ENCODE measurements at places on chromosomes 7 and 10.

DNA sequence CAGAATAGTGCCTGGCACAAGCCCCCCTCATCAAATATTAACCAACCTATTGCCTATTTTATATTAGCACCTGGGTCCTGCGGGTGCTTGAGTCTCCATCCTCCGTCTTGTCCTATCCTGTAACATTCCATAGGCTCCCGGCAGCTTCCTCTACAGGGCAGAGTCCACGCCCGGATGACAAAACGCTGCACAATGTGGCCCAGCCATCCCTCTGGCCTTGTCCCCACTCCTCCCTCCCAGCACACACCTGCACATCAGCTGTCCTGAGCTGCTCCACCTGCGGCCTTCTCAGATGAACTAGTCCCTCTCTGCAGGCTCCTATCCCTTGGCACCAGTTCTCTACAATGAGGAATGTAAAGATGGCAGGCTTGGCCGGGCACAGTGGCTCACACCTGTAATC is 153.5 kb upstream of the PDE1C start:
- DNase-seq, result peak; percentile 56

GRCh38 chr10:47098964-47099363 is 187.7 kb downstream of the PTPN20 start:
- DNase-seq, result no peak

DNA sequence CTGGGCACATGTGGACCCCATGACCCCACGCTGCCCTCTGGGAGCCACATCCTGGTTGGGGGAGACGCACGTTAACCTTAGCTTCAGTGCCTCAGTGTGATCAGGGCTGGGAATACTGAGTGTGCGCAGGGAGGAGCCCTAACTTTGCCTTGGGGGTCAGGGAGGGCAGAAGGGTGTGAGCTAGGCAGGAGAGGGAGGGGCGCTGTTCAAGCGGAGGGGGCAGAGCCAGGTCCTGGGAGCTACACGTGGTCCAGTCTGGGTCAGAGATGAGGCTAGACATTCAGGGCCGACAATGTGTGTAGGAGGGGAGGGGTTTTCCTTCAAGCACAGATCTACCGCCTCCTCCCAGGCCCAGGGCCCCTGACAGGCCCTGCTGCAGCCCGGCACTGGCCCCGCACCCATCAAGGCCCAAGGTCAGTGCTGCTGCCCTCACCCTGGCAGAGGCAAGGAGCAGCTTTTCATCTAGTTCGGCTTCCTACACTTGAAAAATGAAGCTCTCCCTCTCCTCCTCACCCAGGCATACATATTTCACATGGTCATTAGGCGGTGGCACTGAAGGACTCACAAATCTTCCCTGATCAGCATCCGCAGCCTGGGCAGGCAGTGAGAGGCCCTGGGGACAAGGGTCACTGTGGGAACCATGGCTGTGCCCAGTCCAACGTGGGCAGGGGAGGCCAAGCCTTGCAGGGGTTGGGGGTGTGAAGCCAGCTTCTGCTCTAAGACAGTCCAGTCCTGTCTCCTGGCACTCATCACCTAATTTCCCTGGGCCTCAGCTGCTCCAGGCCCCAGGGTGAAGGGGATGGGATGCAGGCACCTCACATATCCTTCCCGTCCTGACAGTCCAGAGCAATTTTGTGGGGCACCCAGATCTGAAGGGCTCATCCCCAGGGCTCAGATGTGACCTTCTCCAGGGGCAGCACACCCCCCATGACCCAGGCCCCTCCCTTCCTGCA is 47.3 kb downstream of the C10orf105 start:
- no peak for DNase-seq

DNA sequence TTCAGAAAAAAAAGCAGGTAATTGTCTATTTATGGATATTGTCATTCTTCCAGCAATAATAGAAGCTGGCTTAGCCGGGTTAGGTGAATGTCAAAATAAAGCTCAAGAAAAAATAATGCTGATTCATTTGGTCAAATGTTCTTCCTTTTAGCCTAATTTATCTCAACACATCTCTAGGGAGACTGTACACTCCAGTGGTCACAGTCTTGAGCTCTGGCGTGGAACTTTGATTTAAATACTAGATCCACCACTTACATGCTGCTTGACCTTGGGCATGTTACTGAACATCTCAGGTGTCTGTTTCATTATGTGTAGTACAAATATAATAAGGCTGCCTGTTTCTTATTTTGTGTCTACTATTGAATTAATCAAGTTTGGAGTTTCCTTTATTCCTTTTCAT is 22.0 kb downstream of the PRTFDC1 start:
- no peak for DNase-seq

DNA sequence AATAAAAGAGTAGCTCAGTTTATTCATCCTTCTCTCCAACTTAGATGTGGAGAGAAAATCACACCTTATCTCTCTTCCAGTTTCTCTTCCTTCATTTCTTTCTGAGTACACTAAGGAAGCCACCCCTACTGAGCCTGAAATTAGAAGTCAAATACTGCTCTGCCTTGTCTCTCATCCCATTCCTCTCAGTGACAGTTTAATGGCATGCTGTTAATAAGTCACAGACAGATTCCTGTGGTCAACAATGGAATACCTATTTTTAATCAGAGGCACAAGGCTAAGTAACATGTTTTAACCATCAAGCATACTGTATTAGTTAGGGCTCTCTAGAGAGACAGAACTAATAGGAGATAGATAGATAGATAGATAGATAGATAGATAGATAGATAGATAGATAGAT is 253.2 kb downstream of the HTR7 start:
- DNase-seq, result no peak

DNA sequence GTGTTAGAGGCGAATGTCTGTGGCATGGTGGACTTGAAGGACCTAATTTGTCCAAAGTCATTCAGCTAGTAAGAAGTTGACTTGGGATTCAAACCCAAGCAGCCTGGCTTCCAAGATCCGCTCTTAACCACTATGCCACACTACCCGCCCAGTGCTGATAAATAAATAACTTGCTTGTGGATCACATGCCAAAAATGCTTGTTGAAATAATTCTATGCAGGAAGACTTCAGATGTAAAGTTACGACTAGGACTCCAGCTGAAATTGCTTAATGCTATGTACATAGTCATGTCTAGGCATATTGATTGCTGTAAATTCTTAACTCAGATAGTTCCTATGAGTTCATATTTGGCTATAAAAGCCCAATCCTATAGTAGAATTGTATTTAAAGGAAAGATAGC is 76.0 kb downstream of the PLXDC2 start:
- no peak for DNase-seq

GRCh38 chr7:154990964-154991540 is 11.9 kb downstream of the PAXIP1 start:
- DNase-seq, result no peak
